ENCODE measurements at places on chromosomes 1 and 21. TPM values are rescaled to one million over a fixed set of nuclear protein-coding genes. Genes with fewer than 3 reads are reported as not detected.

PLEKHN1 gene
- 0.16 TPM for total RNA-seq

DNA sequence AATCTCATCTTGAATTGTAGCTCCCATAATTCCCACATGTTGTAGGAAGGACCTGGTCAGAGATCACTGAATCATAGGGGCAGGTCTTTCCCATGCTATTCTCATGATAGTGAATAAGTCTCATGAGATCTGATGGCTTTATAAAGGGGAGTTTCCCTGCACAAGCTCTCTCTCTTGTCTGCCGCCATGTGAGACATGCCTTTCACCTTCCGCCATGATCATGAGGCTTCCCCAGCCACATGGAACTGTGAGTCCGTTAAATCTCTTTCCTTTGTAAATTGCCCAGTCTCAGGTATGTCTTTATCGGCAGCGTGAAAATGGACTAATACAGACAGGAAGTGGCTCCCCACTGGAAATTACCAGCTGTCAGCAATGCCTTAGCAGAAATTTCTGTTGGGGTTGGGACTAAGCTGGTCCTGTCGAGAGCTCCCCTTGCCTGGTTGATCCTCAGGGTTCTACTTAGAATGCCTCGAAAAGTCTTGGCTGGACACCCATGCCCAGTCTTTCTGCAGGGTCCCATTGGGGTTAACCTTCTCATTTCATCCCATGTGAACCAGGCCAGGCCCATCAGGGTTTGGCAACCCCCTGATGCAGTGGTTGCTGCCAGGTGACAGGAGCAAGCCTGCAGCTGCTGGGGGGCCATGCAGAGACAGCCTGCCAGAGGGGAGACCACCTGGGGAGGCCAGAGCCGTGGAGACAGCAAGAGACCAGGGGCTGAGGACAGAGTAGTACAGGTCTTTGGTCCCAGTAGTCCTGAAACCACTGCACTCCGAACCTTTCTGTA is 2.8 kb upstream of the ABCG1 start:
- H3K36me3 ChIP-seq, result no peaks in the 10 kb centered on the region
- H3K27me3 ChIP-seq, result no peaks in the 10 kb centered on the region
- no peak overlapping the region for H3K27ac ChIP-seq

DNA sequence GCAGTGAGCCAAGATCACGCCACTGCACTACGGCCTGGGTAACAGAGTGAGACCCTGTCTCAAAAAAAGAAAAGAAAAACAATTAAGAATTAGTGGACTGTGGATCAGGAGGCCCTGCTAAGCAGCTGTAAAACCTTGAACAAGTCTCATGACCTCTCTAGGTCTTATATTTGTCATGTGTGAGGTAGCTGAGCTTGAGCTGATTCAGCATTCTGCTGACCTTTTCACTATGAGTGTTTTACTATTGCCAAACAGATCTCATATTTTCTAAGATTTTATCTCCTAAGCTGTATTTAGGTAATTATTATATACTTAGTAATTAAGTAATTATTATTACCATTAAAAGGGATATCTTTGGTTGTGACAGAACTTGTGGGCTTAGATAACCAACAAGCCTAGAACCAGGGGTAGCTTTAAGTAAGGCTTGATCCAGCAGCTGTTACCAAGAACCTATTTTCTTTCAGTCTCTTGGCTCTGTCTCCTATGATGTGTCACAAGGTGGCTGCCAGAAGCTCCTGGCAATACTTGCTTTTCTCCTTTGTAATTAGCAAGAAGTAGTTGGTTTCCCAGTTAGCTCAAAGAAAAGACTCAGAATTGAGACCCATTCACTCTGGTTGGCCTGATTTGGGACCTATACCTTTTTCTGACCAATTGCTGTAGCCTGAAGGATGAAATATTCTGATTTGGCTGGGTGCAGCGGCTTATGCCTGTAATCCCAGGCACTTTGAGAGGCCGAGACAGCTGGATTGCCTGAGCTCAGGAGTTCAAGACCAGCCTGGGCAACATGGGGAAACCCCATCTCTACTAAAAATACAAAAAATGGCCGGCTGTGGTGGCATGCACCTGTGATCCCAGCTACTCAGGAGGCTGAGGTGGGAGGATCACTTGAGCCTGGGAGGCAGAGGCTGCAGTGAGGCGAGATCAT is 8.5 kb upstream of the ZC3H12A start:
- peak overlapping the region; percentile 73 for H3K27ac ChIP-seq
- H3K4me1 ChIP-seq, result no peaks in the 10 kb centered on the region
- no peak for DNase-seq
- no peaks in the 10 kb centered on the region for H3K27me3 ChIP-seq

DNA sequence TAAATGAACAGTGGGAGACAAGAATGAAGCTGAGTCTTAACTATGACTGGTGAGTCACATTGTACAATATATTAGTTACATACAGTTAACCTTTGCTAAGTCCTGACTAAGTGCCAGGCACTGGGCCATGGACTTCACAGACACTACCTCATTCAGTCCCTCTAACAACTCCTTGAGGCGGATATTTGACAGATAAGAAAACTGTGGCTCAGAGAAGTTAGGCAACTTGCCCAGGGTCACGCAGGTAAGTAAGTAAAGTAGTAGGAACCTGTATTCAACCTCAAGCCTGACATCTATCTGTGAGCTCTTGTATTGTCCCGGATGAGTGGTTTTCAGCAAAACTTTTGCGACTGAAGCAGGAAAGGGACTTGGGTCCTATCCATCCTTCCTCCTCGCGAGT is 62.1 kb downstream of the GNG12 start:
- H3K36me3 ChIP-seq, result no peaks in the 10 kb centered on the region
- H3K4me1 ChIP-seq, result no peaks in the 10 kb centered on the region
- no peak overlapping the region for H3K27ac ChIP-seq
- no peak overlapping the region for H3K4me3 ChIP-seq
- DNase-seq, result no peak

- H3K27me3 ChIP-seq, result no peaks in the 10 kb centered on the region
- no peak for DNase-seq
- H3K4me3 ChIP-seq, result no peak overlapping the region
- H3K27ac ChIP-seq, result no peak overlapping the region
- peaks cover 3% of the 10 kb centered on the region for H3K4me1 ChIP-seq
These were observed 35.8 kb downstream of the RIPK4 start for GRCh38 chr21:41731081-41731480.

GRCh38 chr1:43824795-43825194 is 108.8 kb upstream of the ARTN start:
- H3K4me3 ChIP-seq, result no peak overlapping the region
- H3K4me1 ChIP-seq, result no peaks in the 10 kb centered on the region
- H3K36me3 ChIP-seq, result no peaks in the 10 kb centered on the region
- no peak overlapping the region for H3K27ac ChIP-seq
- H3K27me3 ChIP-seq, result no peaks in the 10 kb centered on the region

DNA sequence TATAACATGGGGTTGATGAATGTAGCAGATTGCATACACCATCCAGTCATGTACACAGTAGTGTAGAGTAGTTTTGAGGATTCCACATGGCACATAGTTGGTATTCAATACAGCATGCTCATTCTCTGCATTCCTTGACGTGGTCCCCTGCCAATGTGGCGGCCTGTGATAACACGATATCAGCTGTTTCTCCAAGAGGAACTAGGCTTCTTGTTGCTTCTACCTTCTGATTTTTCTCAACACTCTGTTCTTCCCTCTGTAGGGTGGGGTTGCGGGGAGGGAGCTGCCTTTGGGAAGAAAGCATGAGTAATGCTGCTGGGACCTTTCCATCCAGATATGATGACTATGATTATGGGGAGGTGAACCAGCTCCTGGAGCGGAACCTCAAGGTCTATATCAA is 19.4 kb downstream of the SESN2 start:
- H3K4me1 ChIP-seq, result no peaks in the 10 kb centered on the region
- peaks cover 5% of the 10 kb centered on the region for H3K36me3 ChIP-seq
